Suppressor macrophage (primary cell): ENCODE measurements at places on chromosomes 4 and X.
A peak's percentile ranks its signal among the peaks of the same experiment; 100 is the strongest.

- DNase-seq = no peak
These were observed 19.9 kb upstream of the KLHL8 start for GRCh38 chr4:87240341-87240740.

GRCh38 chrX:10110316-10110935 is 46.3 kb upstream of the CLCN4 start:
- DNase-seq = no peak

- no peak for DNase-seq
These were observed 756 bp upstream of the ADAMTS3 start for GRCh38 chr4:72569719-72570235.

- peak; percentile 15 for DNase-seq
These were observed 52.3 kb upstream of the PDK3 start for GRCh38 chrX:24412637-24413363.

DNA sequence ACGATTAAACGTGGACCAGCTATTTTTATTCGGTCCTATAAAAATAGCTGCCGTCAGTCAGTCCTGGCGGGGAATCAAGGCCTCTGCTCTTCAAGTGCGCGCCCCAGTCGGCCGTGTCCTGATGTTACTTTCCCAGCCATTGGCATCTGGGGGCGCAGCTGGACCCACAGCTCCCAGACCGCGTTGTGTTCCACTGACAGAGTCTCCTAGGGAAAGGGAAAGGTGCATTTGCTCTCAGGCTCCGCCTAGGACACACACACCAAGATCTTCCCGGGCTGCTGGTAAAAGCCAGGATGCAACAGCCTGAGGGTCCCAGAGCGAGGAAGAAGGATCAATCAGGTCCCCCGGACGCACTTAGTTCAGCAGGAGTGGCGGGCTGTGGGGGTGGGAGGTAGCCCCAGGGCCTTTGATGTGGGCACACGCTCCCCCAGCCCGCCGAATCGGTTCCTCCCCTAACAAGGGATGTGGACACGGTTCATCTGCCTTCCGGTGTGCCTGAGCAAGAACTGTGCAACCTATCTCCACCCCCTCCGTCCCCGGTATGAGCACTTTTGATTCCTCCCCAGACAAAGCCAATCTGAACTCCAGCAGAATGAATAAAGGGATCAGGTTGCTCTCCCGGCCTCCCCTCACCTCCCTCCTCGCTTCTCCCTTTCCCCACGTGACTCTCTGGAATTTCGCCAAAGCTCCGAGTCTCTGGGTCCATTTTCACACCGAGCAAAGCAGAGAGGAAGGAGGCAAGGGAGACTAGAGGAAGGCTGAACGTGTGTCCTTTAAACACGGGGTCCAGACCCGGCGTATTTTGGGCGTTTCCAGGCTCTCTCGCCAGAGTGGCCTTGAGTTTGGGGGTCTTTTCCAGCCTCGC is 626 bp upstream of the FRAS1 start:
- peak; percentile 19 for DNase-seq

DNA sequence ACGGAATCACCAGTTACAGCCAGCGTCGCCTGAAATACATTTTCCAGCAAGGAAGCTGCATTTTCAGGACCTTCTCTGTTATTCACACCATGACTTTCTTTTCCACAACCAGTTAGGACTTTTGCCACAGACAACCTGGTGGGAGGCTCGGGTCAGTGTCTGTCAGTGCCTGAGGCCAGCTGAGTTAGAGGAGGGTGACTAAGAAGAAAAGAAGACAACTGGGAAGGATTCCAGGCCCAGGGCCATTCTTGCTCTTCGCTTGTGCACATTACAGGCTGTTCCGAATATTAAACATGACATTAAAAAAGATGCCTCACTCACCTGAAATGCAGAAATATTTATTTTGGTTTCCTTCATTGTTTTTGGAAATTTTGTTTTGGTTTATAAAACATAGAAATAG is 21.4 kb upstream of the CENPU start:
- no peak for DNase-seq

DNA sequence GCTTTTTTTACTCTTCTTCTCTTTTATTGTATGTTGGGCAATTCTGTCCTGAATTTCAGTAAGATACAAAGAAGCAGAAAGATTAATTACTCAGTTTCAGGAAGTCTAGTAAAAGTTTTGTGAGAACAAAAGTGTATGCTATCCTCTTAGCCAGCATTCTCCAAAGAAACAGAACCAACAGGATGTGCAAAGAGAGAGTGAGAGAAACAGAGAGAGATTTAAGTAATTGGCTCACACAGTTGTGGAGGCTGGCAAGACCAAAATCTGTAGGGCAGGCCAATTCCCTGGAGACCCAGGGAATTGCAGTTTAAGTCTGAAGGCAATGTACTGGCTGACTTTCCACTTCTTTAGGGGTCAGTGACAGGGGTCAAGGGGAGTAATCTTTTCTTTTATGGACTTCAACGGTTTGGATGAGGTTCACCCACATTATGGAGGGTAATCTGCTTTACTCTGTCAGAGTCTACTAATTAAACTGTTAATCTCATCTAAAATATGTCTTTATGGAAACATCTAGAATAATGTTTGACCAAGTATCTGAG is 59.2 kb upstream of the SLC39A8 start:
- peak; percentile 75 for DNase-seq

GRCh38 chr4:115272594-115272993 is 159.2 kb upstream of the NDST4 start:
- DNase-seq = no peak

DNA sequence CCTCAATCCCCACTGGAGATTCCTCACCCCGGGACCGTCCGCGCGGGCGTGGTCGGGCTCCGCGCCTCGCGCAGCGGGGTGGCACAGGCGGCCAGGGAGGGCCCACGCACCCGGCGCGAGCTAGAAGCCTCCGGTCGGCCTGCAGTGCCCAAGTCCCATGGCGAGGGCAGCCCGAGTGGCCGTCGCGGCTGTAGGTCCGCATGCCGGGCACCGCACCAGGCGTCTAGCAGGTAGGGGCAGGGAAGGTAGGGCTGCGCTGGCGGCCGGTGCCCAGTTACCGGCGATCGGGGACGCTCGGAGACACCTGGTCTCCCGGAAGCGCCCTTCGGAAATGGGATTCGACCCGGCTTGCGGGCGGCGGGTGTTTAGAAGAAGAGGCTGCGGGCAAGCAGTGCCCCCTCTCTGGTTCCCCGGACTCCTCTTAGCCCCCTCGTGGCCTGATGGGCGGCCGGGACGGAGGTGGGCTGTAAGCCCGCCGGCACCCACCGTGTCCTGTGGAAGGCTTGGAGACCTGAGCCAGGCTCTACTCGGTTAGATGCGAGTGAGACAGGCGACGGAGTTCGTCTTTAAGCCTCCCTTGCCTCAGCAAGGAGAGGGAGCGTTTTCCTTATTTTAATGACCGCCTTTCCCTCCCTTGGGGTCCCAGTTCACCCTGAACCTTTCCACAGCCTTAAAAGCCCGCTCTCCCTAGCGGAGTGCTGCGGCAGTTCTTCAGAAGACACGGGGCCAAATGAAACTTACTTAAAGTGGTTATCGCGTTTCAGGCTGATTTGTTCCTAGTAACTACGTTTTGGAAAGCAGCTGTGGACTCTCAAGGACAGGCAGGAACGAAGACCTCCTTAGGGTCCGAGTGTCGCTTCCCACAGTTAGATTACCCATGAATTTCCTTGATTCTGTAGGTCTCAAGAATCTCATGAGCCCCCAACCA is 821 bp downstream of the SLITRK2 start:
- no peak for DNase-seq
